Testis (tissue), 5 donors: ENCODE measurements at places on chromosomes 4 and X. TPM values are rescaled to one million over a fixed set of nuclear protein-coding genes. Genes with fewer than 3 reads are reported as not detected.

PRKX gene
- 19.2 TPM for polyA plus RNA-seq

HTR2C gene
- 0.08 TPM for polyA plus RNA-seq

FAM156A gene
- polyA plus RNA-seq: 25.6 TPM

STAP1 gene
- polyA plus RNA-seq: 3.0 TPM

GC gene
- polyA plus RNA-seq: 0.47 TPM

SMARCA5 gene
- polyA plus RNA-seq: 46.2 TPM

RAB28 gene
- 65.1 TPM for polyA plus RNA-seq

MAMLD1 gene
- polyA plus RNA-seq: 31.3 TPM

SULT1E1 gene
- not detected for polyA plus RNA-seq

SMPX gene
- 4.2 TPM for polyA plus RNA-seq

AFM gene
- polyA plus RNA-seq: 0.20 TPM

BMX gene
- 1.2 TPM for polyA plus RNA-seq

SSX1 gene
- polyA plus RNA-seq: 11.0 TPM

CFAP99 gene
- 40.1 TPM for polyA plus RNA-seq

CXorf49B gene
- 6.0 TPM for polyA plus RNA-seq

CYSLTR1 gene
- polyA plus RNA-seq: 0.57 TPM

FGF13 gene
- polyA plus RNA-seq: 6.5 TPM

AFP gene
- 0.16 TPM for polyA plus RNA-seq

TMPRSS11B gene
- 0.37 TPM for polyA plus RNA-seq

RNF175 gene
- 3.0 TPM for polyA plus RNA-seq

PRR32 gene
- not detected for polyA plus RNA-seq

TEX13B gene
- 0.34 TPM for polyA plus RNA-seq

CPE gene
- 290 TPM for polyA plus RNA-seq

GABRA4 gene
- polyA plus RNA-seq: 3.5 TPM

WAS gene
- 4.7 TPM for polyA plus RNA-seq

PCDH11X gene
- 0.04 TPM for polyA plus RNA-seq

AFF2 gene
- 4.7 TPM for polyA plus RNA-seq

XAGE1B gene
- polyA plus RNA-seq: 64.0 TPM

SCOC gene
- 44.5 TPM for polyA plus RNA-seq

PCSK1N gene
- polyA plus RNA-seq: 8.6 TPM

GPRIN3 gene
- 0.58 TPM for polyA plus RNA-seq

TGIF2LX gene
- polyA plus RNA-seq: 20.7 TPM

SSX5 gene
- 0.59 TPM for polyA plus RNA-seq

FAM184B gene
- polyA plus RNA-seq: 0.26 TPM

CACNA1F gene
- polyA plus RNA-seq: 0.24 TPM

BTC gene
- polyA plus RNA-seq: 1.1 TPM

DTHD1 gene
- polyA plus RNA-seq: 5.8 TPM

EREG gene
- not detected for polyA plus RNA-seq

ALAS2 gene
- polyA plus RNA-seq: 0.62 TPM

TEC gene
- polyA plus RNA-seq: 3.5 TPM

LNX1 gene
- polyA plus RNA-seq: 8.3 TPM

SLC9B1 gene
- polyA plus RNA-seq: 108 TPM

CSAG1 gene
- polyA plus RNA-seq: 3.3 TPM

TBX22 gene
- 27.3 TPM for polyA plus RNA-seq

MAGEA2 gene
- polyA plus RNA-seq: 6.2 TPM

CFP gene
- 4.4 TPM for polyA plus RNA-seq

HPF1 gene
- 18.9 TPM for polyA plus RNA-seq

DMRTC1B gene
- 11.9 TPM for polyA plus RNA-seq

CXCR3 gene
- 1.3 TPM for polyA plus RNA-seq

ASB12 gene
- polyA plus RNA-seq: 0.67 TPM

XK gene
- 2.6 TPM for polyA plus RNA-seq

IL21 gene
- polyA plus RNA-seq: 1.3 TPM

VEGFD gene
- 1.3 TPM for polyA plus RNA-seq

TKTL2 gene
- 211 TPM for polyA plus RNA-seq
